GM13977 (cell line): ENCODE measurements at places on chromosomes 3 and 15.

- no peak for DNase-seq
Observed at GRCh38 chr3:99943931-99944761, 126.5 kb downstream of the CMSS1 start.

- no peak for DNase-seq
Observed at GRCh38 chr15:68223171-68223570, 6.4 kb downstream of the CLN6 start.

- DNase-seq = no peak
Observed at GRCh38 chr3:112984485-112984884, 6.3 kb upstream of the GTPBP8 start.

- no peak for DNase-seq
Observed at GRCh38 chr3:177102553-177102952, 94.7 kb downstream of the TBL1XR1 start.

- DNase-seq = no peak
Observed at GRCh38 chr3:30511524-30512251, 94.7 kb upstream of the TGFBR2 start.

DNA sequence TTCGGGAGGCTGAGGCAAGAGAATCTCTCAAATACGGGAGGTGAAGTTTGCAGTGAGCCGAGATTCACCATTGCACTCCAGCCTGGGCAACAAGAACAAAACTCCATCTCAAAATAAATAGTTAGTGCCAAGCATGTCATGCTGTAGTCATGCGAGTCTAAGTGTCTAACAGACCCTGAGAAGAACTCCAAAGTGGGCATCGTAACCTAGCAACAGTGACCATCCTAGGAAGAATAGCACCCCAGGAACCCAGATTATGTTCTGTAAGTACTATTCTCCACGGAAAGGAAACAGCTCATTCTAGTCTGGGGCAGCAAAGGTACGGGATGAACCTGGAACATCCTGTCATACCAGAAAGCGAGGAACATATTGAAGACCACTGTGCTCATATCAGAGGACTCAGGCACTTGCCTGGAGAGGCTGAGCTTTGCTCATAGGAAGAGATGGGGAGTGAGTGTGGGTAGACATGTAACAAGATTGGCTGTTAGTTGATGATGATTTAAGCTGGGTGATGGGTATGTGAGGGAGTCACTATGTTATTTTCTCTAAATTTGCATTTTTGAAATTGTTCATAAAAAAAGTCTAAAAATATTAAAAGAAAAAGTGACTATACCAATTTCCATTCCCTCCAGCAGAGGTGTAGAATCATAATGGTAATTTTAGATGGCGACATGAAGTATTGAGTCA is 31.7 kb downstream of the BCL2L10 start:
- DNase-seq = no peak

GRCh38 chr3:51943451-51944391 is 1.6 kb downstream of the PARP3 start:
- no peak for DNase-seq

GRCh38 chr15:85557385-85557784 is 177.0 kb downstream of the AKAP13 start:
- no peak for DNase-seq

GRCh38 chr3:106328224-106328623 is 459.4 kb upstream of the CBLB start:
- DNase-seq = no peak

DNA sequence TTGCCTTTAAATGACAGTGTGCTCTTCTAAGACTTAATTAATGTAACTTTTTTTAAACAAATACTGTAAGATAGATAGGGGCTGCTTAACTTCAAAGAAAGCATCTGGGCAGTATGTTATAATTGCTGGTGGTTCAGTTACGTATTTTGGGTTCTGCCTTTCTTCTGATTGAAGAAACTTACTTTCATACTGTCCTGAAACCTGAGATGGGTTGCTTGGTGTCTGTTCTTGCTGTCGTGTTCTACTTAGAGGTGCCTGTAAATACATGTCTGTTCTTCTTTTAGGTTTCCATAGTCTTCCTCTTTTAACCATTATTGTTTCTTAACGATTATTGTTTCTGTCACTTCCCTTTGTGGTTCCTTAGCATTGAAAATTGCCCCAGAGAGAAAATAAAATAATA is 297.7 kb upstream of the CHRM5 start:
- no peak for DNase-seq

DNA sequence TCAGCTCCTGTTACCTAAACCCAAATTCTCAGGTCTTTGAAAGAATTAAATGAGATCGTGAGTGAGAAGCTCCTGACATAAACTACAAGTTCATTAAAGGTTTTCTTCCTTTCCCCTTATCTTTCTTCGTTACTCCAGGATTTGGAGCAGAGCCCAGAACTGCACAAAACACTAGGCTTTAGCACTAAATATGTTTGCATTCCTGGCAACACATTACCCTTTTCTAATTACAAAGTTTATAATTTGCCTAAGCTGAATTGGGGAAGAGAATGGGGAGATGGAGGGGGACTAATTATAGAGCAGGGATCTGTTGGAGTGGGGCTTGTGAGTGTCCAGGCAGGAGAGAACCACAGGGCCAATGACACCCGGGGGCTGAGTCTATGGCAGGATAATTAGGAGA is 109.7 kb downstream of the SV2B start:
- no peak for DNase-seq

DNA sequence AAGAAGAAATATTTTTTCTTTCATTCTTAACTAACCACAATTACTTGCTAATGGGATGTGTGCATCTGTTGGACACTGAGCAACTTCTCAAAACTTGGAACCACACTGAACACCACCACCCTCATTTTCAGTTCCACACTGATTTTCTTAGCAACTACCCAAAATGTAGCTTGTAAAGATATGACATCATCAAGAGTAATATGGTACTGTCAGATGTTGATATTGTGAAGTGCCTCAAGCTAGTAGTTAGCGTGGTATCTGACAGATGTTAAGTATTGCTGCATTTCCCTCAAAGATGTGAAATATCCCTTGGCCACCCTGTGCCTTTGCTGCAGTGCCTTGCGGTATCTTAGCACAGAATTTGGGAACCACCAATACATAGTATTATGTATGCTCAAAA is 9.3 kb downstream of the RFTN1 start:
- peak; percentile 64 for DNase-seq

DNA sequence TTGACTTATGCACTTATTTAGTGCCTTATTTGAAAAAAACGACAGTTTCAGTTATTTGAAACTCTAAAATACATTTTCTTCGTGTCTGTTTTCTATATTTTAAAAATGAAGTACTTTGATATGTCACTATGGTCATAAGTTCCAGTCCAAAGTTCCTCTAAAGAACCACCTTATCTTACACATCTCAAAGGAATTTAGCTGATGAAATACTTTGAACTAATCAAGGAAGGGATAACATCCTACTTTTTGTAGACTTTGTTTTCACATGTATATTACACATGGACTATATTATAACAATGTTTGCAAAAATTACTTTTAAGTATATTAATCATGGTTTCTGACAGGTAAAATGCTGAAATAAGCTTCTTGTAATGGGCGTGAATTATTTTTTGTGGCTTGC is 265.8 kb upstream of the ZNF717 start:
- DNase-seq = no peak

DNA sequence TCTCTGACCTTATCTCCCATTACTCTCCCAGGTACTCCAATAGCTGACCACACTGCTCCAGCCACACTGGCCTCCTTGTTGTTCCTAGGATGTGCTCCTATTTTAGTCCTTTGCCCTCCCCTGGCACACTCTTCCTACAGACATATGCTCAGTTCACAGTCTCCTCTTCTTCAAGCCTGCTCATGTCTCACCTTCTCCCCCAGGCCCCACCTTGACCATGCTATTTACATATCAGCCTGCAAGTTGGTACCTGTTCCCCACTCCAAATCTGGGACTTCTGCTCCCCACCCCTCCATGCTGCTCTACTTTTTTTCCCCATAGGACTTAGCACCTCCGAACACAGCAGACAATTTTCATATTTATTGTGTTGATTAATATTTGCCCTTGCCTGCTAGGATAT is 84.9 kb upstream of the BCL6 start:
- DNase-seq = no peak

DNA sequence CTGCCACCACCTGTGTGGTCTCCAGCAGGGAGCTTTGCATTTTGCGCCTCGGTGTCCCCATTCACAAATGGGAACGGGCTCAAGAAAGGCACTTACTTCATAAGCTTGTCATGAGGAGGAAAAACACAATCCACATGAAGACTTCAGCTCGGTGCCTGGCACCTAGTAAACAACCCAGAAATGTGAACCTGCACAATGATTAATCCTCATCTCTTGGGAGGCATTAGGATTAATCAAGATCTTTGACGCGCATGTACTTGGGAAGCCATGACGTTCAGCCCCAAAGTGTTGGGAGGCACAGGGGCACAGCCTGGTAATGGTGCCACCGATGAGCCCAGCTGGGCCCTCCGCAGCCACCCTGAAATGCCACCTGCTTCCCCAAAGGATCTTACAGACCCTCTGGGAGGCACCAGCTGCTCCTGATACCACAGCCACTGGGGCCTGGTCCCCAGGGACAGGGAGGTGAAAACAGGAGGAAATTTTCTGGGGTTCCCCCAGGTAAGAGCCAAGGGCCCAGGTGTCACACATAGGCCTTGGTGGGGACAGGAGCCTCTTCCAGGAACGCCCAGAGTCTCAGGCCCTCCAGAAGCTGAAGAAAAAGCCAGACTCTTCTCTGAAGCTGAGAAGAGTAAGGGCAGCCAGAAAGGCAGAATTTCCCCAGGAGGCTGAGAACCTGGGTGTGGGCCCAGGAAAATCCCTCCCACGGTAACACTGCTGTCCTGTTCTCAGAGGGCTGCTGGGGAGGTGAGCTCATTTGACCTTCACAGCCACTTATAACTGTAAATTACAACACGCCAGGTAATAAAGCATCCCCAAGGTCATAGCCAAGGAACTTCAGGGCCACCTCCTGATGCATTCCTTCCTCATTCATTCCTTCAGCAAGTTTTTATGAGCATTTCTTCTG is 507.5 kb downstream of the SHQ1 start:
- peak; percentile 60 for DNase-seq

- DNase-seq = no peak
Observed at GRCh38 chr3:61297821-61298220, 46.6 kb upstream of the FHIT start.

- DNase-seq = no peak
Observed at GRCh38 chr15:28920781-28921331, 35.1 kb downstream of the APBA2 start.

DNA sequence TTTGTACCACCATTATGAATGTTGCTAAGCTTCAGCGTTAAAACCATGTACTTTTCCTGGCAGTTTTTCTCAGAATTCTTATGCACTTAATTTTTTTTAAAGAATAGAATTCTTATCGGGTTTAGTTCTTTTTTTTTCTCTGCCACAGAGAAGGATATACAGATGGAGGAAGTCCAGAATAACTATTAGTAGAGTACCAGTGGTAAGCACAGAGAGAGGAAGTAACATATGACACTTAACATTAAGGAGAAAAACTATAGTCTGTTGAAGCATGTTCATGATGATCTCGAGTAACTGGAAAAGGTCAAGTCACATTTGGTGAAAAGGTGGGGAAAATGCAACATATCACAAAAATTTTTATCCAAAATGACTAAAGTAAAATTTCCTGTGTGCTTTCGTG is 68.9 kb downstream of the RNF13 start:
- no peak for DNase-seq

DNA sequence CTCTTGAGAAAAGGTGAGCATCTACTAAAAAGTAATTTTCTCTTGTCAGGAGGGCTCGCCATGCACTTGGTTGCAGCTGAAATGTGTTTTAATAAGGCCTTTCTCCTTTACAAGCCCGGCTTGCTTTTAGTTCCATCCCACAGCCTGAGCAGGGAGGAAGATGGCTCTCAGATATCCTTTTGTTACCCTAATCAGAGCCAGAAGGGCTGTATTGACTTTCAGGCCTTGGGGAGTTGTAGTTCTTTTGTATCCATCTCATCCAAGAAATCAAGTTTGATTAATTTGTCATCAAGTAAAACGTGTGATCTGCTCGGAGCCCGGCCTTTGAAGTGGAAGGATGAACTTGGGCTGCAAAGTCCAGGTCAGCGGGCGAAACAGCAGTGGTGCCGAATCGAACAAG is 52.9 kb downstream of the EIF4E3 start:
- DNase-seq = no peak

GRCh38 chr15:89077750-89078149 is 10.5 kb upstream of the ABHD2 start:
- DNase-seq = no peak

DNA sequence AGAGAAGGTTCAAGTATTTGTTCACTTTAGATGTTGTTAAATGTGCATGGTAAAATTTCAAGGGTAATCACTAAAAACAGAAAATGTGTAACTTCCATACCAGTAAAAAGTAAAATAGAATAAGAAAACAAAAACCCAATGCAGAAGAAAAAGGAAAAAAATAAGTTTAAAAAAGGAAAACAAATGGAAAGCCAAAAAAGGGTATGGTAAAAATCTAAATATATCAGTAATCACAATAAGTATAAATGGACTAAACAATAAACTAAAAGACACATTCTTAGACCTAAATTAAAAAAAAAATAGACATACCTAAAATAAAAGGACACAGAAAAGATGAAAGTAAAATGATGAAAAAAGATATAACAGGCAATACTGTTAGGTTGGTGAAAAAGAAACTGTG is 9.5 kb upstream of the CLN6 start:
- DNase-seq = no peak

DNA sequence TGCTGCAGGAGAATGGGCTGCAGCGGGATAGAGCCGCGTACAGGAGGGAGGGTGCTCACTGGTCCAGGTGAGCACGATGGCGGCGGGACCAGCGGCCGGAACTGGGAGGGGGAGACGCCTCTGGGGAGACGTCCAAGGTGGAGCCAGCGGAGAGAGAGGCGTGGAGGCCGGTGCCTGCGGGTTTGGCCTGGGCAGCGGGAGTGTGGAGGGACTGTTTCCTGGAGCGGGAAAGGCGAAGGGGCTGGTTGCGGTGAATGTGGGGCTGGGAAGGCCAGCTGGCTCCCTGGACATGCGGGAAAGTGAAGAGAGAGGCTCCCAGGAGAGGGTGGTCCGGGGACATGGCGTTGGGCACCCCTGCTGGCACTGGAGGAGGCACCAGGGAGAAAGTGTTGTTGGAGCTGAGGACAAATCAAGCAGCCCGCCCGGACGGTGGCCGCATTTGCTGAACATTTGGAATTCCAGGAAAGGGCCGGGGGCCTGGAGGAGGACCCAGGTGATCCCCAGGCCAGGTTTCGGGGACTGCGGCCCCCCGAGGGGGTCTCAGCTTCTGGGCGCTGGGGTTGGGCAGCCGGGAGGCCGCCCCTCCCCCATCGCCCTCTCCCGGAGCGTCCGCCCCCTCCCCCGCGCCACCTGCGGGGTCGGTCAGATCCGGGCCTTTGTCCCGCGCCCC is 34.3 kb downstream of the DNAJB8 start:
- no peak for DNase-seq
